ENCODE measurements at places on chromosomes 3 and 15.

- DNase-seq = no peak
Observed at GRCh38 chr3:42902257-42902656, 3.7 kb upstream of the ZNF662 start.

DNA sequence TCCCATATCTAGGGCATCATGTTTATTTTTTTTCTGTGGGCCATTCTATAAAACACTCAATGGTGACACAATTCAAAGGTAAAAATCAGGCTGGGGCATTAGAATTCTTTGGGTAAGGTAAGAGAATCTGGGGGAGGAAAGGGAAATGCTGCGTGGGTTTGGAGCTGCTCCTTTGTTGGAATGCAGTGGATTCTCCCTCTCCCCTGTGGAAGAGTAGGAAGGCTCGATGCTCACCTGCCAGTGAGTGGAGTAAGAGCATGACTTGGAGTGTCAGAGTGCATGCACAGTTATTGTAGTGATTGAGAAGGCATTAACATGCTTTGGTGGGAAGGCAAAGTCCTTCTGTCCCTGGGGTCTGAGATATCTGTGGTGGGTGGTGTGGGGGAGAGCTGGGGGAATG lies 280.0 kb downstream of the PDCD6IP start:
- DNase-seq = no peak

- DNase-seq = no peak
Observed at GRCh38 chr15:75452865-75453702, 1.6 kb upstream of the SIN3A start.

DNA sequence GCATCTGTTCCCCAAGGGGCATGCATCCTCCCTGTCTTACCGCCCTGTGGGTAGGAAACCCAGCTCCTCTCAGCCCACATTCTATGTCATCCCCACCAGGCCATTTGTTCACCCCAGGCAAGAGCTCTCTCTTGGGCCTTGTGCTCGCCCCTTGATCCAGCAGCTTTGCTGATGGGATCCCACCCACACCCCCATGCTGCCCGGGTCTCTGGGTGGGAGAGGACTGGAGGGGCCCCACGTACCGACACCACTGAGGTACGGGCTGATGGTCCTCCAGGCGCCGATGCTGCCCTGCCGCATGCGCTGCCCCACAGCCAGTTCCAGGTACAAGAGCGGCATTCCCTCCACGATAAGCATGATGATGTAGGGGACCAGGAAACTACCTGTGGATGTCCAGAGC lies 14.5 kb downstream of the SLC6A20 start:
- no peak for DNase-seq

- DNase-seq = no peak
Observed at GRCh38 chr15:75584121-75584520, 5.0 kb upstream of the PTPN9 start.

DNA sequence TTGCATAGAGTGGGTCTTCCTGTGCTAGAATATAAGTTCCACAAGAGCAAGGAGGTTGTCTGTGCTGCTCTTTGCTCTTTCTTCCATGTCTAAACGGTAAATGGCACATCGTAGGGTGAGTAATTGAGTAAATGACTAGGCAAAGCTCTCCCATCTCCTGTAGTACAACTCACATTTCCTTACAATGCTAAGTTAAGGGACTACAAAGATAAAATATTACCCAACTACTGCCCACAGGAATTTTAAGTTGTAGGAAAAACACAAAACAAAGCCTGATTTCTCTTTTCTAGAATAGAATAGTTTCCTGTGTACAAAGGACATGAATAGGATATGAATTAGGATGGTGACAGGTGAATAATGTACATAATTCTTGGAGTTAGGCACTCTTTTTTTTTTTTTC lies 19.9 kb upstream of the LRIG1 start:
- no peak for DNase-seq

GRCh38 chr15:32125595-32125994 lies 95.3 kb downstream of the CHRNA7 start:
- DNase-seq = no peak

GRCh38 chr15:76973362-76973743 lies 21.6 kb upstream of the PSTPIP1 start:
- DNase-seq = no peak

DNA sequence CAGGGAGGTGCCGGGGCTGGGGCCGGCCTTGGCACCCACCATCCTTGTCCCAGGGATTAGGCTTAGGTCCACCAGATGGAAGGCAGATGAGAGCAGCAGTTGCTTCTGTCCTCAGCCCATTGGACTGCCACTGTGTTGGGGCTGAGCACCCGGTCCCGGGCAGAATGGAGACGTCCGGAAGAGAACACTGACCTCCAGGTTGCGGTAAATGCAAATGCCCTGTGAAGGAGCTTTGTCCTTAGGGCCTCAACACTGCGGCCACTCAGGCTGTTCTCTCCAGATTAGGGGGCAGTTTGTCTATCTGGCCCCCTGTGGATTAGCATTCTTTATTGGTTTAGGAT lies at the start of gene SERINC4:
TSS of gene SERINC4 (minus strand) at position 276 of the 341 bp plus-strand sequence. CDS start at position 42, 234 bp downstream.
- DNase-seq = no peak

- DNase-seq = no peak
Observed at GRCh38 chr15:40506964-40507571, 36.3 kb downstream of the CHST14 start.

GRCh38 chr3:190941694-190942260 lies 79.3 kb upstream of the GMNC start:
- DNase-seq = no peak

GRCh38 chr15:91694131-91694830 lies 159.2 kb upstream of the SLCO3A1 start:
- DNase-seq = no peak
